ENCODE measurements at places on chromosomes 2 and 18.

DNA sequence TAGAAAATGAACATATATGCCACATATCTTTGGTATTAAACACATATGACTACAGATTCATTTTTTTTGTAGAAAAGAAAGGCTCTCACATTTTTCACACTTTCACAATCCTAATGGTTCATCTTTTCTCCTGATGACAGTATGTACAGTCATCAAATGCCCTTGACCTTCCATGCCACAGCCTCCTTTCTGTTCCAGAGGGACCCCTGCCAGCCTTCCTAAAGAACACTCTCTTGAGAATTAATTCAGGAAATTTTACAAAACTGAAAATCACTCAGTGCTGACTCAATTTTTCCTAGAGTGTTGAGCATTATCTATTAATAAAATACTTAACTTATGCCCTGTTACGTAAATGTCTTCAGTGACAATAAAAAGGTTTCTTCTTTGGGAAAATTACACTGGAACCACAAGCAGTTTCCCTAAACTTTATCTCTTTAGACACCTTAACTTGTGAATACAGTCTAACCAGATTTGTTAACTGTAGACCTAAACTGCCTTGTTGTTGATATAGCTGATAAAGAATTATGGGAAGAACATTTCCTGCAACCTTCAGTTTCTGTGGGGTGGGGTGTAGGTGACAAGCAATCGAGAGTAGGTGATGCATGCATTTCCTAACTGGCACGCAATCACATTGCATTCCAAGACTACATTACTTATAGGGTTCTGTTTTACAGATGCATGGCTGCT lies 15.3 kb upstream of the ACOXL start:
- ATAC-seq: no peak

DNA sequence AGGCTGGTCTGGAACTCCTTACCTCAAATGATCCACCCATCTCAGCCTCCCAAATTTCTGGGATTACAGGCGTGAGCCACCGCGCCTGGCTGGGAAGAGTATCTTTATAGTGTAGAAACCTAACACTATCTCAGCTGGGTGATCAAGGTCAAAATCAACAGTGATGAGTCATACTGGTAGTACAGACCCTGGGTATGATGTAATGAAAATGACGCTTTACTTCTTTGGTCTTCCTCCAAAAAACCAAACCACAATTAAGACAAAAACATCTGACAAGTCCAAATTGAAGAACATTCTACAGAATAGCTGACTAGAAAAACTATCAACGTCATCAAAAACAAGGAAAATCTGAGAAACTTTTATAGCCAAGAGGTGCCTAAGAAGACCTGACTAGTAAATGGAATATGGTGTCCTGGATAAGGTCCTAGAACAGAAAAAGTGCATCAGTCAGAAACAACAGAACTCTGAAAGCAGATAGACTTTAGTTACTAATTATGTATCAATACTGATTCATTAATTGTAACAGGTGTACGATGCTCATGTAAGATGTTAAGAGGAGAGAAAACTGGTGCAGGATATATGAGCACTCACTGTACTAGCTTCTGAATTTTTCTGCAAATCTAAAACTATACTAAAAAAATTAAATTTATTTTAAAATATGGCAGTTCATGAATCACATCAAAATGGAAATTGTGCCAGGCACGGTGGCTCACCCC lies 25.4 kb downstream of the PDCL3 start:
- ATAC-seq: peak; percentile 63

DNA sequence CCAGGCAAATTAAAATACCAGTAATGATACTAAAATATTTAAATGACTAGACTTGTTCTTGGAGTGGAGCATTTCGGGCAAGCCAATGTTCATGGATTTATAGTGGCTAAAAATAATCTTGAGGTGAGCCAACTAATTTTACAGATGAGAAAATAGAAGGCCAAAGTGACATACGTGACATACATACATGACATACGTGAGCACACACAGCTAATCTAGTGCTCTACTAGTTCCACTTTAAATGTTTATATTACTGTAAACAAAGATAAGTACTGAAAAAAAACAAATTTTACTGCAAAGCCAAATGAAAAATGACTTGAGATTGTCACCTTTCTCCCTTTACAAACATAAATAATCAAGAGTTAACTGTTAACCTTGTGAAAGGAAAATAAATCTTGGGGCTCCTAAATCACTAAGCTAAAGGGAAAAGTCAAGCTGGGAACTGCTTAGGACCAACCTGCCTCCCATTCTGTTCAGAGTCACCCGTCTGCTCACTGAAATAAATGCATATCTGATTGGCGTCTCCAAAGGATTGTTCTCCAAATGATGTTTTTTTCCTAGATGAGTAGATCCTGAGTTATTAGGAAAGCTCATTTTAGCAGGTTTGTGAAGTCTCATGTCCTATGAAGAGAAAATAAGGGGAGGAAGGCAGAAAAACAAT lies 96.7 kb downstream of the PMS1 start:
- ATAC-seq: no peak

DNA sequence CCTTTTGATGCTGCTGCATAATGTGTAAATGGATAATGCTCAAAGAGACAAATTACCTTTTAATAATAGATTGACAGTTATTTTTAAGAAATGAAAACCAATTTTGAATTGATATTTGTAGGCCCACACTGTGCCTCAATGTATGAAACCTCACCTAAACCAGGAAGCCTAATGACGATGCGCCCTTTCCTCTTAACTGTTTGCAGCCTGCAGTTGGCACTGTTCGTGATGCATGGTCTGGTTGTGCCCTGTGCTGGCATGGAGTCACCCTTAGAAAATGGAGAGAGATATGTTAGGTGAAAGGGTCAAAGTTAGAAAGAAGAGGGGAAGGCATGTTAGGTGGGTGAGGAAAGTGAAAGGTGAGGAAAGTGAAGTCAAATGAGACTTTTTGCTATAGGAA lies 390.2 kb downstream of the PTPRM start:
- ATAC-seq: no peak

- ATAC-seq: no peak
Measured at GRCh38 chr2:225468131-225468530, 68.6 kb downstream of the NYAP2 start.

- no peak for ATAC-seq
Measured at GRCh38 chr2:174033163-174033550, 68.0 kb upstream of the SP3 start.

DNA sequence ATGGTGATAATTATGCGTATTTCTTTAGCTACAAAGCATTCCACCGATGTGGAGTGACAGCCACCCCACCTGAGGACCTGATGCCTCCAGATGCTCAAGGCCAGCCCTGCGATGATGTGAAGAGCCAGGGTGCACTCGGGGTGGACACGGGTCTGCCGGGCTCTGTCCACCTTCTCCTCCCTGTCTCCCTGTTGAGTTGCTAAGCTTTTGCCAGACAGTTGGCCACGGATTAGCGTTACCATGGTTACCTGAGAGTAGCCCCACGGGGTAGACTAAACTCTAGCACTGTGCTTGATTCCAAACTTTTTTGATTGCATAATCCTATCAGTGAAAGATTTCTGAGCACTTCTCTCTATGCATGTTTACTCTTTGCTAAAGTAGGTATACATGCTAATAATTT lies 86.2 kb downstream of the SMIM21 start:
- ATAC-seq: no peak

DNA sequence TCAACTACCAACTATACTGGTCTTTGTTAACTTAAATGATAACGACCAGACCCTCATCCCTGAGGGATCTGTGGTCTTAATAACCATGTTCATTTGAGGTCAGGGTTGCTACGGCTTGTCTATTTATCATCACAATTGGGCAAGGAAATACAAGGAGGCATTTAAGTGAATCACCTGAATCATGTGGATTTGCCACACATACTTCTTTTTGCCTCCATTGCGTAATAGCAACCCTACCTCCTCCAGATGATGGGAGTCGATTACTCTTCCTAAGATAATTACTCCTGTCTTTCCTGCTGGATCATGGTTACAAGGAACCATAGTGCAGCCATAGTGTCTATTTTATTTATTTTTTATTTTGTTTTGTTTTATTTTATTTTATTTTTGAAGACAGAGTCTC lies 42.2 kb downstream of the TAF4B start:
- no peak for ATAC-seq

Data from stimulated activated memory B cell treated with anti-CD40 and anti-IgM and Interleukin-4, amounts not matched to agents 10 μg/mL and 1 μg/mL and 100 μg/mL, for 72 hours (primary cell).